Fibroblast of skin of right quadriceps (primary cell): ENCODE measurements at places on chromosomes 1 and 21.

DNA sequence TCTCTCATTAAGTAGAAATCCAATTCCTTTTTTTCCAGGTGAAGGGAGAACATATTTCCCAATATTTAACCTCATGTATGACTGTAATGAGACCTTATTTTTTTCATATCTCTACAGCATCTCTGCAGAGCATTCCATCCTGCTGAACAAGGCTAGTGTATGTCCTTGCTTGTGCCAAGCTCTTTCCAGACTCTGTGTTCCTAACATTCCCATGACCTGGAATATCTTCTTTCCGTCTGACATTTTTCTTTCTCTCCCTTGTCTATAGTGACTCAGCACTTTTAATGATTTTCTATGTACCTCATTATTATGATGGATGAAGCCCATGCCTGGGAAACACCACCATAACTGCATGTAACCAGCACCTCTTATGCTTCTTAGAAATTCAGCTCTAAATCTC lies 278.3 kb upstream of the NRIP1 start:
- peak; percentile 48 for DNase-seq

GRCh38 chr1:63691701-63692425 lies 82.0 kb upstream of the ROR1 start:
- peak; percentile 90 for DNase-seq

DNA sequence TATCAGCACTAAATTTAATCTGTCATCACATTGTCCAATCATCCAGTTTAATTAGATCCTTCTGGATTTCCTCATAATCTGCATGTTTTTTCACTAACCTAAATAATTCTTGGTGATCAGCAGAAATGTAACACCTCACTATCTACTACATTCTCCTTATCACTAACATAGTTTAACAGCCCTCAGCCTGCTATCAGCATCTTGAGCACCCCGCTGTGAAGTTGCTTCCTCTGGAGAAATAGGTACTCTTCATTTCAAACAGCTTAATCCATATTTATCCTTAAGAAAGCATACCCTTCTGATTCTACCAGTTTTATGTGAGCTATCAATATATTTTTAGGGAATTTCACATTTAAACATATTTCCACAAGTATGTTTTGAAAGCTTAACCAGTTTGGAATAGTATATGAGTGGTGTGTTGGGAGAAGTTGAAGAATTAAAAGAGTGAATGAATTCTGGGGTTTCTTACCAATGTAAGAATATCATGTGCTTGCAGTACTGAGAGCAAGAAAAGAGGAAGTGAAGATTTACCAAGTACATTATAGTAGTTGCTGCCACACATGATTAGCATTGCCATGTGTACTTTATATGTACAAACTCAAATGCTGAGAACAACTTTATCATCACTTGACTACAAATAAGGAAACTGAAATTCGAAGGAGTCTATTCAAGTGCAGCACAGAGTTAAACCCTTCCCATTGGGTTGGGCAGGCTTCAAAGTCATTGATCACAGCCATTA lies 771.1 kb upstream of the ADGRL4 start:
- DNase-seq = peak; percentile 35

- no peak for DNase-seq
Measured at GRCh38 chr1:197808880-197809279, 33.6 kb upstream of the DENND1B start.

- no peak for DNase-seq
Measured at GRCh38 chr21:36145259-36145658, 10.4 kb downstream of the CBR3 start.

GRCh38 chr21:32917362-32918135 lies 108.2 kb upstream of the OLIG2 start:
- no peak for DNase-seq

GRCh38 chr1:1394116-1394515 lies 5.0 kb downstream of the CCNL2 start:
- DNase-seq = no peak

GRCh38 chr1:203558064-203558760 lies 64.3 kb downstream of the OPTC start:
- peak; percentile 99 for DNase-seq
